CD8-positive, alpha-beta memory T cell (primary cell): ENCODE measurements at places on chromosomes 5 and 9. TPM values are rescaled to one million over a fixed set of nuclear protein-coding genes. Genes with fewer than 3 reads are reported as not detected.

DNA sequence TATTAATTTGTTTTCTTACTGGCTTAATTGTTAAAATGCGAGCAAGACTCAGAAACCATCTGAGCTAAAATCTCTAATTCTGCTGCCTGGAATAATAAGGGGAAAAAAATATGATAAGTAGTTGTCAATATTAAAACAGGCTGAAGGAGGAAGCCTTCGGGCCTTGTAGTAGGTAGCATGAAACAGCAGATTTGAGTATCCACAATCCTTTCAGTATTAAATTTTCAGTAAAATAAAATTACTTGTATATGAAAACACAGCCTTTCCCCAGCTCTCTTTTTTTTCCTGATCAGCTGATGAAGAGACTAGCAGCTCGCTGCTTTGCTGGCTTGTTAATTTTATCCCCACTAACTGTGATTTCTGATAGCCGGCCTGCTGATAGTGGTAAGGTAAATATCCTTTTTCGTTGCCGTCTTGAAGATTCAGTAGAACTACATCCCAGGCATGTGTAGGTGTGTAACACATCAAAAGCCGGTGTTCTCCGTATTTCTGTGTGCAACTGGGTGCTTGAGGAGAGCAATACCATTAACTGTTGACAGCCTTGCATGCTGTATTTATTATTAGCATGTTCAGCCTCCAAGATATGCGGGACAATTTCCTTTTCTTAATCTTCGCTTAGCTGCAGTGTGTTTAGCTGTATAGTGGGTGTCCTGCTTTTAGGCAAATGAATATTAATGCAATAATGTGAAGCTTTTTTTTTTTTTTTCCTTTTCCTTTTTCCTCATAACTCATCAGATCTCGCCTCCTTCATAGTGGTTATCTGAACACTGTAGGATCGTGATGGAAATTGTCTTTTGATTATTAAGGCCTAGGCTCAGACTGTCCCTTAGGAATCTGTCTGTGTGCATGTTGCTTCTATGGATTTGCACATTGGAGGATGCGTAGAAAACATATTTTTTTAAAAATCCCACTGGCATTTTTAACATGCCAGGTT lies 144.6 kb downstream of the SMARCA2 start:
- no peak for DNase-seq

- no peak for DNase-seq
These were observed 403 bp downstream of the KIF2A start for GRCh38 chr5:62306323-62306895.

DNA sequence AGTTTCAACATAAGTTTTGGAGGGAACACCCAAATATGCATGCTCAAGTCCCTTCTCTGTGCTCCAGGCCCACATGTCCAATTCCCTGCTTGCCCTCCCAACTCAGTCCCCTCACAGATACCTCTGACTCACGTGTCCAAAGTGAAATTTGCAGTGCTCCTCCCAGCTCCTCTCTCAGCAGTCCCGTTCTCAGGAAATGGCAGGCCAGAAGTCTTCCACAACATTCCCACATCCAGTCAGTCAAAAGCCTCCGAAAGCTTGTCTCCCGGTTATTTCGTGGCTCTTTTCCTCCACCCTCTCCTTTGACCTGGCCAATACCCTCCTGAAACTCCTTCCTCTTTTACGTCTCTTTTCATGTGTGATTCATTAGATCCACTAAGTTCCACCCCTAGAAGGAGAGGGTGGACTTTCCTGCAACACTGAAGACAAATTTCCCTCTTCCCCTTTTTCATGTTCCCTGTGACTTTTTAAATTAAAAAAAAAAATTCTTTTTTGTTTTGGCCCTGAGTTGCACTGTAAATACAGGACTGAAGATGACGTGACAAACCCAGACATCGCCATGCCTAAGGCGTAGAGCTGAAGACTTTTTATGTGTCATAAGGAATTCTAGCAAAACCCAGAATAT lies 12.8 kb upstream of the MGAT1 start:
- DNase-seq: no peak

DNA sequence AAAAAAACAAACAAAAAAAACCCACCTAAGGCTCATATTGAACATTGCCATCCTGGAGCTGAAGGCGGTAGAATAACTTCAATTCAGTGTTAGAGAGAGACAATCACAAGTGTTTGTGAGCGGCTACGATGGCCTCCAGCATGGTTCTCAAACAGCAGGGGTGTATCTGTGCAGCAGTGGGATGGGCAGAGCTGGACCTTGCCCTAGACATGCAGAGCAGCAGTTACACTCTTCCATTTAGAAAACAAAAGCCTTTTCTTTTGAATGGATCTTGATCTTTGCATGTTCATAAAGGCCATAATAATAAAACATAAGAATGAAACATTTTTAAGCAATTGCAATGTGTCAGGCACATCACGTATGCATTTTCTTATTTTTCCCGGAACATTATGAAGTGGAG lies 50.3 kb downstream of the ARHGAP26 start:
- no peak for DNase-seq

Gene GABRB2
- not detected for total RNA-seq

Gene VLDLR
- total RNA-seq: 2.6 TPM

Gene C7
- total RNA-seq: not detected

Gene UGT3A2
- not detected for total RNA-seq

Gene MEIKIN
- total RNA-seq: not detected
